T-helper 17 cell (primary cell): ENCODE measurements at places on chromosomes 6 and 20.

DNA sequence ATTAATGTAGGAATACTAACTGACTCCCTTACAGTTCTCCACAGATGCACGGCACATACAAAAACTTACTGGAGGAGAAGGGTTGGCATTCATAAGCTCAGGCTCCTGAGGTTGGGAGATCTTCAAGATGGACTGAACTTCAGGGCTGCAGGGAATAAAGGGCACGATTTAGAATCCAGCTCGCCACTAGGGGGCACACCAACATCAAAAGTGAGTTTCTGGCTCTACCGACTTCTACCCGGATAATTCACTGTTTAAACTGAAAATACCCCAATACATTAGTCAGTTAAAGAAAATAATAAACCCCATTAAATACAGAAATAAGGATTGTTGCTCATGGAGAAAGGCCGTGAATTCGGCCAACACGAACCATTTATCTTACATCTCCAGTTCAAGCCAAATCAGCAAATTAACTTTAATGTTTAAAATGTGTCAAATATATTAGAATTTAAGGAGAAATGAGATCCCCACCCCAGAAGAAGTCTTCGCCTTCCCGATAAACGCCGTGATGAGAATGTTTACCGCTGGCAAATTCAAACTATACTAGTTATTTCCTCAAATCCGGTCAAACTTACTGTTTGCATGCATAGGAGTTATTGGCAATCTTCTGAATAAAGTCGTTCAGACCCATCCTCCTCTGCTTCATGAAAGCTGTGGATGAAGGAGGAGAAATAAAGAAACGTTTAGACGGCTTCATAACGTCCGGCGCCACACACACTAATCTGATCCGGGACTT is 121.7 kb upstream of the SLC2A12 start:
- DNase-seq, result peak; percentile 72

DNA sequence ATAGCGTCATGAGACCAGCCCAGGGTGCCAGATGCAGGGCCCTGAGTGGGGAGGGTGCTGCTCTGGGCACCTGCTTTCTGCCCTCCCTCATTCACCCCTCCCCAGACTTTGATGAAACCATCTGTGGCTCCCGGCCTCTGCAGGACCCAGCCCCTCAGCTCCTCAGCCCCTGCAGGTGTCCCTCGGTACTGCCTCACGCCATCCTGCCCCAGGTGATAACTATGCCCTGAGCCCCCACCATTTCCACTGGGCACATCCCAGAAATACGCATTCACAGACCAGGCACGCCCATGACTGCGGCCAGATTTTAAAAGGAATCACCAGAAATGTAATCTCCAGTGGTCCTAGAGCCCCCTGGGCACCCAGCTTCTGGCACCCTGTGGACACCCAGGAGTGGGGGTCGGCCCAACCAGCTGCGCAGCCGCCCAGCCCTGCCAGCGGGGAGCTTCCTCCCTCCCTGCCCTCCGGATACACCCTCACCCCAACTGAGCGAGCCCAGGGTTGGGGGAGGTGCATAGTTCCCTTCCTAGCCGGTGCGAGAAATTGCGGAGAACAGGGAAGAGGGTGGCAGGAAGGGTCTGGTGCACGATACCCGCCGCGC is 615 bp upstream of the NTSR1 start:
- DNase-seq, result no peak

DNA sequence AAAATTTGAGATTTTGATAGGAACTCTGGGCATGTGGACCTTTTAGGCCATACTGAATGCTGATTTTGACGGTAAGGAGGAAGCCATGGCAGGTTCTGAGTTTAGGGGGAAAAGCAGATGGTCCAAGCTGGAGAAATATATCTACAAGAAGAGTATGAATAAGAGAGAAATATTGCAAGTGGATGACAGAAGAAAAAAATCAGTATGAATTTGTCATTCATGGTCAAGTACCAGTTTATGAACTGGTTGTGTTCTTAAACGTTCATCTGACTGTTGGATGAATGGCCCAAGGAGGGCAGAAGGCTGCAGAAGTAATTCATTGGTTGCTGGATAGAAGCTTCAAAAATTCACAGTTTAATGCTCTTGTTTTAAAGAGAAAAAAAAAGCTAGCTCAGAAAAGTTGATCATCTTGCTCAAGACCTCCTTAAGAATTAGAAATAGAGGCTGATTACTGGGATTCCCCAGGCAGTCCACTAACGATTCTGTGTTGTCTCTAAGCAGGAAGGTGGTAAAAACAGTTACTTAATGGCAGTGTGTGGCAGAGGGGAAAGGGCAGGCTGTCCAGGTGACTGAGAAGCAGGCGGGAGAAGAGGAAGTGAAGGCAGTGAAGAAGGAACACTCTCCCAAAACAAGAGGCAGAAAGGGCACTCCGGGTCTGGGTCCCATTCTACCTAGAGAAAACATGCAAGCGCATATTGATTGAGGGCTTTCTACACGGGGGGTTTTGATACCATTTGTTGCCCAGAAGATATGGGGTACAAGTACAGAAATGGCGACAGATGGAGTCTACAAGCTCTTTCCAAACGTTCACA is 2.0 kb upstream of the DUSP22 start:
- no peak for DNase-seq

DNA sequence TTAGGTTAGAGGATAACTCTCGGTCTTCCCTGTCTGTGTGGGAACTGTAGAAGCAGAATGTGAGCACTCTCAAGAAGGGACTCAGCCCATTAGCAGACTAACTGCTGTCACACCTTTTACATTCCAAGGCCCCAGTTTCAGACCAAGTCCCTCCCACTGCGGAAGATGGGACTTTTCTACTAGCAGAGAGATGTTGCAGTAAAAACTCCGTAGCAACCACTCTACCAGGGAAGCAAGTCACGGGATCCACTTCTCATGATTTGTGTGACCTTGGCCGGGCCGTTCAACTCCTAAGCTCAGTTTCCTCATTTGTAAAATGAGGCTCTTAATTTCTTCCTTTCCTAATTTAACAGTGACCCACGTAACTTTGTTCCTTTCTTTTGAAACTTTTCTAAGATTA is 77.1 kb upstream of the SLC4A11 start:
- no peak for DNase-seq

DNA sequence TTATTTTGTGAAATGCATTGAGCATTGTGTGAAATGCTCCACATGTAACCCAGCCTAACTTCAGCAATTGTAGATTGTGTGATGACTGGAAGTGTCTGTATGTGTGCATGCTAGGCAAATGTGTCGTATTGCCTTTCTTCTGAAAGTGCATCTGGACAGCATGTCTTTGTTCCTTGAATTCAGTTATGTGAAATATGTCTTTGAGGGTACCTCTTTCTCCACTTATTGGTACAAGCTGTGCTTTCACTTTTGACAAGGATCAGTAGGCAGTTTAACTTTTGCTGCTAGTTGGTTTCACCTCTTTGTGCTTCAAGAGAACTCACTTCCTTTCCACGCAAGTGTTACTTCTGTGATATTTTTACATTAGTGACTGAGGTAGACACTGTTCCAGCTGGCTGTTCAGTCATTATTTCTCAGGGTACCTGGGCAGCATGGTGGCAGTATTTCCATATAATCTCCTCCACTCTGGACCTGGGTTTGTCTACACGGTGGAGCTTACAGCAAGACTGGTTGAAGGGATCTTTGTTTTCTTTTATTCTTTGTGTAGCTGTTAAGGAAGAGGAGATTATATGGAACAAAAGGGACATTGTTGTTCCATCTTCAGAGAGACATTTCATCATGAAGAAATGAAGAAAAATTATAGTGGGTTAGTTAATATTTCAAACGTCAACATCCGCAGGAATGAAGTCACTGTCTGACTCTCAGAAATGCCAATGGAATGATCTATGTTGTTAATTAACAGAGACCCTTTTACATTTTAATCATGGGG is 175.4 kb downstream of the UTRN start:
- no peak for DNase-seq

DNA sequence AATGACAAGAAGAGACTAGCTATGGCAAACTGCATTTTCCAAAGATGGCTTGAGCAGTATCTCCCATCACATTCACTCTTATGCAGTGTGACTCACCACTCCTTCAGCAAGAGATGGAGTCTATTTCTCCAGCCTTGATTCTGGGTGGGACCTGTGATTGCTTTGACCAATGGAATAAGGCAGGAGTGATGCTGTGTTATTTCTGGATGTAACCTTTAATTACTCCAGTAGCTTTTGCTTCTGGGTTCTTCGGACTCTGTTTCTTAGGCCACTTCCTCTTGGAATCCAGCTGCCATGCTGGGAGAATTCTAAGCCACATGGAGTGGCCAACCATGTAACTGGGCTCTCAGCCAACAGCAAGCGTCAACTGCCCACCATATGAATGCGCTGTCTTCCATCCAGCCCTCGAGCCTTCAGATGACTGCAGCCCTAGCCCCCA is 50.7 kb downstream of the TGM2 start:
- DNase-seq, result no peak

DNA sequence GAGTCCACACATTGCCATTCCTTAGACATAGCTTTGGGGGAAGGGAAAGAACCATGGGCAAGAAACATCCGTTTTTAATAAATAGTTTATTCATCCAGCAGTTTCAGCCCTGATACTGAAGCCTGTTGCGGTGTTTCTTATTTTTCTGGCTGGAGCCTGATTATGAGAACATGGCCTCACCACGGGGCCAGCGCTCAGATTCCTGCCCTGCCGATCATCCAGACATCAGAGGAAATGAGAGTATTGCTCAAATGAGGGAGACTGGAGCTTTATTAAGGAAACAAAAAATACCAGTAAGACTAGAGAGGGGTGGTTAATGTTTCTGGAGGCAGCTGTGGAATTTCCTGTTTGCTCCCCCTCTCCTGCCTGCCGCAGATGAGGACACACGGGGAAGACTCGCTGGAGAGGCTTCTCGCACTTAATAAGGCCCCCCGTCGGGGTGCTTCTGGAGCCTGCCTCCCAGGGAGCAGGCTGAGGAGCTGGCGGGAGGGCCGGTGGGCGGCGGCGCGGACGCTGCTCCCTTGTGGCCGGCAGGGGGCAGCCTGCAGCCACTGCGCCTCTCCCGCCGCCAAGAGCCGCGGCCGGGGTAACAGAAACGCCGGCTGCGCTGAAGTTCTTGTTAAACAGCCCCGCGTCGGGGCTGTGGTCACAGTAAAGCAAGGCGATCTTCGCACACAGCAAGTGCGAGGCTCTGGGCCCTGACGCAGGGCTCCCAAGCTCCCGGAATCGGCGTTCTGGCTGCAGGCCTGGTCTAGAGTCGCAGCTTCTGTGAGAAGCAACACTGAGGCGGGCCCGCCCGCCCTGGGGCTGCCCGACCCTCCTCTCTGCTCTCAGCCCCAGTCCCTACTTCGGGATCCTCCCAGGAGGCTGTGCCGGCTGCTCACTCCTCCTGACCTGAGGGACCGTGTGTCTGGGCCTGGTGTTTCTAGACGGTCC is 17.5 kb downstream of the LEMD2 start:
- DNase-seq, result peak; percentile 52

GRCh38 chr6:145116591-145117178 is 618.6 kb downstream of the EPM2A start:
- no peak for DNase-seq

GRCh38 chr6:53956068-53956711 is 155.1 kb upstream of the MLIP start:
- DNase-seq, result no peak

- no peak for DNase-seq
Observed at GRCh38 chr6:56771189-56771588, 128.5 kb upstream of the DST start.

GRCh38 chr20:37713396-37713795 is 19.6 kb downstream of the CTNNBL1 start:
- DNase-seq, result no peak

DNA sequence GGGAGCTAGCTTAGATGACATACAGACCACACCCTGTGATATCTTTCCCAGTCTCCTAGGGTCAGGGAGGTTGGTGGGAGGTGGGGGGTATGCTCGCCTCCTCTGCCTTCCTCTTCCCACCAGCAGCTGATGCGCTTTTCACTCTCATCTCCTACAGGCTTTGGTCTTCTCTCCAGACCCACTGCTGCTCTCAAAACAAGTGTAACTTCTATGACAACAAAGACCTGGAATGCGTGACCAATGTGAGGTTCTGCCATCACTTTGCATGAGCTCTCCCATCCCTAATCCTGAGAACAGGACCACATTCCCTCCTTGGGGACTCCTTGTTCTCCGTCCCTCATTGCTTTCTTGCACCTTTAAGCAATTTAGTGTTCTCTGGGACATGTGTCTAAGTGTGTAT is 2.7 kb downstream of the CTSA start:
- no peak for DNase-seq

- no peak for DNase-seq
Observed at GRCh38 chr20:20373091-20373571, 5.2 kb downstream of the INSM1 start.

DNA sequence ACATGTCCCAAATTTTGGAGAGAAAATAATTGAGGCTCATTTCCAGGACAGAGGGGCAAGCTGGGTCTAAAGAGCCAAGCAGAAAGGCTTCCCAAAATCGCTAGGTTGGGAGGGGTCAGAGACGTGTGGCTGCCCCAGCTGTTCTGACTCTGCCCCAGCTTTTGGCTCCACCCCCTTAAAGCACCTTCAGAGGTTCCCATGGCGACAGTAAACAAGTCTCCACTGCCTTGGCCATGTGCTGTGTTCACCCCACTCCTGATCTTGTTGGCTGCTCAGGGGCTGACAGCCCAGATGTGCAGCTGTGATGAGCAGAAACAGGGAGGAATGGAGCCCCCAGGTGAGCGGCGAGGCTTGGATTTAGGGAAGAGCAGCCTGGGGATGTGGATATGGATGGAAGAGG is 72.8 kb upstream of the SPTLC3 start:
- DNase-seq, result no peak

GRCh38 chr6:20802596-20802995 is 268.3 kb downstream of the CDKAL1 start:
- DNase-seq, result no peak

DNA sequence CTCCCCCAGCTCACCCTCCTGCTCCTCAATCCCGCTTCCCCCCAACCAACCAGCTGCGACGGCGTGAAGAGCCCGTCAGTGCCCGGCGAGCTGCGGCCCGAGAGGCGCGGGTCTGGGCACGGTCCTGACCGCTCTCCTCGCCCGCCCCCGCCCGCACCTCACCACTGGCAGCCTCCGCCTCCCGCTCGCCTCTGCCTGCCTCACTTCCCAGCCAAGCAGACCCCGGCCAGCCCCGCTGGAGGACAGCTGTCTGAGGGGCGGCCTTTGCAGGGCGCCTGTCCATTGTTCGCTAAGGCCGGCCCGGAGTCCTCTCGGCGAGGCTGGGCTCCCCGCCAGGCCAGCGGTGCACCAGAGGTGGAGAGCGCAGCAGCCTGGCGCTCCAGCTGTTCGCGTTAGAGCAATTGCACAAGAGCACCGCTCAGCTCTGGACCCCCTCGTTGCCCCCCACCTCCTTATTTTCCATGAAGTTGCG is 1.3 kb downstream of the SOBP start:
- DNase-seq, result no peak

DNA sequence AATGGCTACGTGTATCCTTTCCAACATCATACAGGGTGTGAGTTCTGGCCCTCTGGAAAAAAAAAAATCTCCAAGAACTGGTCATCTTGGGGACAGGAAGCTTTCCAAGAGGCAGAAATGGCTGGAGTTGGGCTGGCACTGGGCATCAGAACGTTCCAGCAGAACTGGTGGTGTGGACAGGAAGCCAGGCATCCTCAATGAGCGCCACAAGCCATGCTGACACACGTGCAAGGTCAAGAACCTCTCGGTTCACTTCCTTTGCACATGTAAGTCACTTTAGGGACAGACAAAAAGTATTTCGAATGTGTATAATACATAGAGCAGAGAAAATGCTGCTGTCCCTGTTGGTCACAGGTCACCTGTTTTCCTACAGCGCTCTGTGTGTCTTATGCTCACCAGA is 27.4 kb upstream of the RIN2 start:
- no peak for DNase-seq

GRCh38 chr6:146358431-146359046 is 185.1 kb upstream of the RAB32 start:
- DNase-seq, result no peak
